Naive thymus-derived CD4-positive, alpha-beta T cell (primary cell): ENCODE measurements at places on chromosomes 11 and 22.

DNA sequence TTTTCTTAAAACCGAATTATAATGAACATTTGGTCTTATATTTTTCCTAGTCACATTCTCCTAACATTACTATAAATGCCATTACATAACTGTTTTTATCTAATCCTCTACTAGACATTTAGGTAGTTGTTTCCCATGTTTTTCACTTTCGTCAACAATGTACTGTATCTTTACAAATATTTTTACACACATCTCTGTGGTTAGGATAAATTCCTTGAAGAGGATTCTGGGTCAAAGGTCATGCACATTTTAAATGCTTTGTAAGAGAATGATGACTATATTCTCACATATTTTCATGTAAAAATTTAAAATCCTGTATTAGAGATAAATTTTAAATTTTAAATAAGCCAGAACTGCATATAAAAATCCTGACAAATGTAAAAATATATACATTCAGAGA lies 61.3 kb upstream of the CLNS1A start:
- no peak for DNase-seq

DNA sequence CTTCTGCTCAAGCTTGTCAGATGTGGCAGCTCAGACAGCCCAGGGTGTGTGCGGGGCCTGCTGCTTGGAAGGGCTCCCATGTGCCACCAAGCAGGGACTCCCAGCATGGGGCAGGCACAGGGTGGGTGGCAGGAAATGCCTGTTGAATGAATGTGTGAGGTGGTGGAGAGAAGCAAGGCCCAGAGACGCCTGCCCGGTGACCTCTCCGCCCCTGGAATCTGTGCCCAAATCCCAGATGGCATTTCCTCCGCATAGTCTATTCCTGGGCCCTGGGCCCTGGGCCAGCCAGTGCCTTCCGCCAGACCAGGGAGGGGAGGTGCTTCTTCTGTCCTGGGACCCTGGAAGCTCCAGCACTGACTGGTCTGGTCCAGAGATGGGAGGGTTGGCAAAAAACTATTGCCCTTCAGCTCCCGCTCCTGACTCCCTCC lies 3.7 kb downstream of the CST6 start:
- no peak for DNase-seq

- no peak for DNase-seq
These were observed 90.4 kb upstream of the PARVA start for GRCh38 chr11:12287009-12287373.

GRCh38 chr11:34216706-34217105 lies 111.3 kb downstream of the NAT10 start:
- DNase-seq = no peak

GRCh38 chr22:45073064-45073463 lies 63.3 kb upstream of the PHF21B start:
- DNase-seq = no peak

DNA sequence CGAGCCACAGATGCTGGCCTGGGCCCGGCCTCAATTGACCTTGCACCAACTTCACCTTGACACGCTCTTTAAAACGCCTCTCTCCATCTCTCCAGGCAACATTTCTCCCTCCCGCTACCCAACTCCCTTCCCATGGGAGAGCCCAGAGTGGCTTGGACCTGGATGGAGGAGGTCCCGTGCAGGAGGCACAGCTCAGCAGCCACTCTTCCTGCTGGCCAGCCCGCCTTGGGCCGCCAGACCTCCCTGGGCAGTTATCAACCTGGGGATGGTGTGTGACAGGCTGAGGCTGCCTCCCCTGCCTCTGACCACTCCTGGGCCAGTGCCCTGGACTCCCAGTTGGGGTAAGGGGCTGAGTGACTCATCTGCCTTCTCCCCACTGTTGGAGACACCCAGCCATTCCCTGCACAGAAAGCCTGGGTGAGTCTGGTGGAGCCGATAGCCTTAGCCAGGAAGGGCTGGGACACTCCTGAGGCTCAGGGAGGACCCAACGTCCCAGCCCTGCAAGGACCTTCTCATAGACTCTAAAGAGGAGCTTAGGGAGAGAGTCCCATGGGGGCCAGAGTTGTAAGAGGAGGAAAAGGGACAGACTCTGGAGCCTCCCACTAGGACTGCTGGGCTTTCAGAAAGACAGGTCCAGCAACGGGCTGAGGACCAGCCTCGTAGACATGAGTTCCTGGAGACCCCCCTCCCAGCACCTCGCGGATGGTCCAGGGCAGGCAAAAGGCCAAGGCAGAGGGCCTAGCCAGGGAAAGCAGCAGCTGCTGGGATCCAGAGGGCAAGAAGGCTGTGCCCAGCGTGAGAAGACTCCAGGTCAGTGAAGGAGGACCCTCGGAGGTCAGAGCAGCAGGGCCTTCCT lies 131.7 kb downstream of the CEP164 start:
- no peak for DNase-seq

DNA sequence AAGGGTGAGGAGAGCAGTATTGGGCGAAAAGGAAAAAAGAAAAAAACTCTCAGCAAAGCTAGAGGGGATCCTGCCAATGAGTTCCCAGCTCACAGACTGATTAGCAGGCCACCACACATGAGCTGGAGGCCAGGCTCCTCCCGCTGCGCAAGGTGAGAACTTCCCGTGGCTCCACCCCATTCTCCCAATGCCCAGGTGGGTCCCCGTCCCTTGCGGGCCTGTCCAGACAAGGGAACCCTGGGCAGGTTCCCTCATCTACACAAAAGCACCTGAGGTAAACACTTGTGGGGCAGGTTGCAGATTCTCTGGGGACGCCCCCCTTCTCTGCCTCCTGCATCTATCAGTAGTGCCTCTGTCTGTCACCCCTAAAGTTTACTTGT lies 46.5 kb downstream of the CDPF1 start:
- DNase-seq = no peak

DNA sequence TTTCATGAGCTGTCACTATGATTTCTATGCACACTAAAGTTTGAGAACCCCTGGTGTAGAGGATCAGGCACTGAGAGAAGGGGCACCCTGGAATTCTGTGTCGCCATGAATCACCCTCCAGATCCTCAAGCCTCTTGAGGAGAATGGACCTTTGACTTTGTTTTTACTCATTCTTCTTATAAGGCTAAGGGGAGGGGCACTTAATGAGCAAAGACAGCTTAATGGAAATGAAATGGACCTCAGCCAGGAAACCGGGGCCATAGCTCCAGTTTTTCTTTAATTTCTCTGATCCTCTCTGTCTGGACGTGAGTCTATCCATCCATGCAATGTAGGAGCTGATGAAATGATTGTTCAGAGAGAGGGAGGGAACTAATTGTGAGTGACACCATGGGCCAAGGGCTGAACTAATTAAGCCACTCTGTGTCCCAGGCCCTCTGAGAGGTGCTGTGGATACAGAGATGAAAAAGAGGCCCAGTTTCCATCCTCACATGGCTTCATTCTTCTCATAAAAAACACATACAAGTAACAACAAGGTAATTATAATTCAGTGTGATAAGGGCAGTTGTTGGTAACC lies 32.8 kb downstream of the OR2AT4 start:
- DNase-seq = no peak

GRCh38 chr11:102589047-102589459 lies 36.1 kb downstream of the MMP20 start:
- no peak for DNase-seq

DNA sequence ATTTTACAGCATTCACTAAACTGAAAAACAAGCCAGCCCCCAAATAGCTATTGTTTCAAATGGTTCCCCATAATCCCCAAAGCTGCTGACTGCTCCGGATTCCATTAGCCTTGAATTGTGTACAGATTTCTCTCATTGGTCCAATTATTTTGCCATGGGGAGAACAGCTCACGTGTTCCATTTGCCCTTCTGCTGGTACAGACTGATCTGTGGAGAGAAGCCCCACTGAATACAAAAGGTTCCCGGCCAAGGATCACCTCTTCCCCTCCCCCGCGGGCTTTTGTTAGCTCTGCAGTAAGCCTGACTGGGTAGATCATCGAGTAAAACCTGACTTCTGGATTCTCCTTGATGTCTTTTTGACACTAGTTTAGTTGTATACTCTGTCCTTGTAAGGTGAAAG lies 9.1 kb upstream of the MAPK8IP1 start:
- DNase-seq = no peak

- DNase-seq = no peak
These were observed 24.0 kb upstream of the MYH9 start for GRCh38 chr22:36411589-36412258.

- DNase-seq = no peak
These were observed 6.1 kb downstream of the SIPA1 start for GRCh38 chr11:65643971-65644370.

GRCh38 chr11:38460896-38461295 lies 1862.9 kb upstream of the RAG2 start:
- no peak for DNase-seq
